ENCODE measurements at places on chromosomes 4 and X. TPM values are rescaled to one million over a fixed set of nuclear protein-coding genes. Genes with fewer than 3 reads are reported as not detected.

Gene CLGN
- polyA plus RNA-seq = 3.8 TPM

- peaks cover 4% of the 10 kb centered on the region for H3K4me1 ChIP-seq
- peak; percentile 74 for DNase-seq
- no peaks in the 10 kb centered on the region for H3K36me3 ChIP-seq
- H3K27ac ChIP-seq = no peak overlapping the region
- H3K4me3 ChIP-seq = no peak overlapping the region
Measured at GRCh38 chrX:57821703-57822387, 88.4 kb downstream of the ZXDA start.

DNA sequence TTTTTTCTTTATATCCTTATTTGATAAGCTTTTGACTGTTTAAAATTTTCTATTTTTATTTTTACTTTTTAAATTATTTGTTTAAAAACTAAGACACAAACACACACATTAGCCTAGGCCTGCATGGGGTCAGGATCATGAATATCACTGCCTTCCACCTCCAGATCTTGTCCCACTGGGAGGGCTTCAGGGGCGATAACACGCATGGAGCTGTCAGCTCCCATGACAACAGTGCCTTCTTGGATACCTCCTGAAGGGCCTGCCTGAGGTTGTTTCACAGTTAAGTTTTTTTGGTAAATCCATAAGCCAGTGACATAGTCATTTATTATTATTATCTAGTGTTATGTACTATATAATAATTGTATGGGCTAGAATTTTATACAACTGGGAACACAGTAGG lies 85.4 kb upstream of the FAT1 start:
- no peaks in the 10 kb centered on the region for H3K36me3 ChIP-seq
- H3K4me3 ChIP-seq = no peak overlapping the region
- H3K27ac ChIP-seq = no peak overlapping the region
- no peaks in the 10 kb centered on the region for H3K27me3 ChIP-seq
- peaks cover 10% of the 10 kb centered on the region for H3K4me1 ChIP-seq
- no peak for DNase-seq

Gene CXCL13
- not detected for polyA plus RNA-seq

- no peak overlapping the region for H3K27ac ChIP-seq
- H3K4me1 ChIP-seq = no peaks in the 10 kb centered on the region
- DNase-seq = no peak
- H3K36me3 ChIP-seq = no peaks in the 10 kb centered on the region
Measured at GRCh38 chr4:145302725-145303124, 122.3 kb upstream of the OTUD4 start.

DNA sequence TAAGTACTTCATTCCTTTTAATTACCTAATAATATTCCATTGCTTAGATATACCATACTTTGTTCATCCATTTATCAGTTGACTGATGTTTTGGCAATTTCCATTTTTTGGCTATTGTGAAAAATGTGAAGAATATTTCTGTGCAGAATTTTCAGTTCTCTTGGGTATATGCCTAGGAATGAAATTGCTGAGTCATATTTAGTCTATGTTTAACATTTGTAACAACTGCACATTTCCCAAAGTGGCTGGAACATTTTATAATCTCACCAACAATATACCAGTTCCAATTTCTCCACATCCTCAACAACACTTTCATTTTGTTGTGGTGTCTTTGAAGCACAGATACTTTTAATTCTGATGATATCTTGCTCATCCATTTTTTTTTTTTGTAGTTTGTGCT lies 215.5 kb downstream of the PDGFC start:
- no peak overlapping the region for H3K4me3 ChIP-seq
- H3K27me3 ChIP-seq = no peaks in the 10 kb centered on the region
- no peak overlapping the region for H3K27ac ChIP-seq
- DNase-seq = no peak
- H3K4me1 ChIP-seq = peaks cover 7% of the 10 kb centered on the region

DNA sequence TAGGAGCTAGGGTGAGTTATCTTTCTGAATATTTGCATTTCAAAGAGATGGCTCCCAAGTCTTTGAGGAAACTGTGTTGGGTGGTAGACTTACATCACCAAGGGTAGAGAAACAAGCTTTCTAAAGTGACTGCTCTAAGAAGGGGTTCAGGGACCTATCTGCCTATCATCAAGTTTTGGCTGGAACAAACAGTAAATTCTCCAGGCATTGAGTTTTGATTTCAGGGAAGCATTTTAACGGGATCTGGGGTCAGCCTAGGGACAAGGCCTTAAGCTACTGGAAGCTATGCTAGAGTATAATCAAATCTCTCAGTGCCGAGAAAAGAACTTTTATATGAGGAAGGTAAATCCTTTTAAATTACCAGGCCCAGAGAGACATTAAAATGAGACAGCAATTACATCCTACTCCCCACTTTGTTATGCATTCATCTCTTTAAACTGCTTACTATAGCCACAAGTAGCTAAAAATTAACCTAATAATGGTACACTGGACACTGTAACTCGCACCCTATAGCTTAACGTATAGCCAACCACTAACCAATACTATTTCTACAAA lies 2.0 kb upstream of the NUDT9 start:
- H3K4me3 ChIP-seq = no peak overlapping the region
- H3K4me1 ChIP-seq = peaks cover 24% of the 10 kb centered on the region
- DNase-seq = no peak
- H3K27me3 ChIP-seq = no peaks in the 10 kb centered on the region
- H3K27ac ChIP-seq = no peak overlapping the region
- no peaks in the 10 kb centered on the region for H3K36me3 ChIP-seq

DNA sequence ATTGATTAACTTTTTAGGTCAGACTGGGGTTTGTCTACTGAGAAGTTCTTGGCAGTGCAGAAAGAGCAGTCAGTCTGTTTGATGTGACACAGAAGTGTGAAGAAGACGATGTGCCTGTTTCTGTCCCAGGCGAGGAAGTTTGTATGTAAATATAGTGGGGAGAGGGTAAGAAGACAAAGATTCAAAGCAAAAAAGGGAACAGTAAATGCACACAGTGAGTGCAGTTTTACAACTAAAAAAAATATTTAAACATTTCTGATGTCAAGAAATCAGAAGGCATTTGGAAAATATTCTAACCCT lies 264.9 kb downstream of the RAPGEF2 start:
- DNase-seq = no peak
- H3K4me1 ChIP-seq = no peaks in the 10 kb centered on the region
- H3K27ac ChIP-seq = no peak overlapping the region
- no peaks in the 10 kb centered on the region for H3K27me3 ChIP-seq
- no peak overlapping the region for H3K4me3 ChIP-seq

DNA sequence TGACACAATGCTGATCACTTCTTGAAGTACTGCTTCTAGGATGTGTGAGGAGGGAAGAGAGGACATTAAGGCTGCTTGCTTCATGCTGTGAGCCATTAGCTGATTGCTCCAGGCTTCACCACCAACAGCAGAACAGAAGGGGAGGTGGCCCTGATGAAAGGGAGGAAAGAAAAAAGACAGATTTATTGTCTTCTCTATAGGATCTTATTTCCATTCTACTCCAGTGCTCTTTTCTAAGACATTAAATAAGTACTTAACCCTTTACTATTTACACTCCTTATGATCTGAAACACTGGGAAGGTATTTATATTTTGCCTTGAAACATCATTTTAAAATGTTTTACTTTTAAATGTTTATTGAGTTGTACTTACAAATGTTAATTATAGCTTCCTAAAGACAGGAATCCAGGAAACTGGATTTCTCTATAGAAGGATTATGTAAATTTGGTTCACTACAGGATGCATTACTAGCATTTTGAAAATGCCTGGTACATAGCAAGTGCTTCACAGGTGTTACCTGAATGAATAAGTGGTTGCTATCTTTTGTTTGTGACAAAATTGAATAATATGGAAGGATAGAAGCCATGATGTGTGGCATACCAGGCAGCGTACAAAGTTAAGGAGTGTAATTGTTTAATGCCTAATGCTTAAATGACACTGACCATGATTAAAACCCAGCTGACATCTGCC lies 680.9 kb upstream of the ATOH1 start:
- no peaks in the 10 kb centered on the region for H3K27me3 ChIP-seq
- no peaks in the 10 kb centered on the region for H3K36me3 ChIP-seq
- peak; percentile 86 for DNase-seq
- H3K4me1 ChIP-seq = peaks cover 46% of the 10 kb centered on the region
- H3K4me3 ChIP-seq = no peak overlapping the region

Gene AVPR2
- polyA plus RNA-seq = not detected

GRCh38 chrX:120517936-120518335 lies 42.8 kb downstream of the CUL4B start:
- no peak overlapping the region for H3K27ac ChIP-seq
- H3K4me1 ChIP-seq = peaks cover 4% of the 10 kb centered on the region
- no peaks in the 10 kb centered on the region for H3K27me3 ChIP-seq
- no peaks in the 10 kb centered on the region for H3K36me3 ChIP-seq
- no peak overlapping the region for H3K4me3 ChIP-seq

GRCh38 chr4:100391863-100392262 lies 126.0 kb downstream of the EMCN start:
- no peaks in the 10 kb centered on the region for H3K27me3 ChIP-seq
- no peak overlapping the region for H3K4me3 ChIP-seq
- no peaks in the 10 kb centered on the region for H3K36me3 ChIP-seq
- H3K4me1 ChIP-seq = no peaks in the 10 kb centered on the region

Gene ELMOD2
- polyA plus RNA-seq = 11.9 TPM
